ENCODE measurements at places on chromosomes 6 and 20. TPM values are rescaled to one million over a fixed set of nuclear protein-coding genes. Genes with fewer than 3 reads are reported as not detected.

- peaks cover 16% of the 10 kb centered on the region for H3K4me1 ChIP-seq
- no peak for DNase-seq
- no peak overlapping the region for H3K27ac ChIP-seq
- 0 out of 2 replicates have a peak, but pooled peaks cover 3% of the 10 kb centered on the region for H3K27me3 ChIP-seq
- H3K36me3 ChIP-seq, result no peaks in the 10 kb centered on the region
Observed at GRCh38 chr6:26307850-26308249, 57.1 kb upstream of the BTN3A2 start.

DNA sequence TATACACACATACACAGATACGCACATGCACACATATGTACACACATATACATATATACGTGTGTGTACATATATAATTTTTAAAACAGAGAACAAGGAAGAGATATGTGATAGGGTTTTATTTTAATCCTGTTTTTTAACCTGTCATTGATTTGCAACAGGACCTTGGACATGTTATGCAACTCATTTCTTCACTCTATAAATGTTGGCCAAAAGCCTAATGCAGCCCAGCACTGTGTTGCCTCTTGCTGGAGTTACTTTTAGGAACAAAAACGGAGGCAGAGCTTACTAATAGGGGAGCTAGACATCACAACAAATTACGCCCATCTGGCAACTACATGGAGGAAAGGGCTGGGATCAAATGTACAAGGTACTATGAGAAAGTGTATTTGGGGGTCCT, 179.9 kb upstream of the TAB2 start:
- H3K4me3 ChIP-seq, result no peak overlapping the region
- H3K36me3 ChIP-seq, result no peaks in the 10 kb centered on the region
- H3K27ac ChIP-seq, result no peak overlapping the region
- H3K27me3 ChIP-seq, result peaks cover 5% of the 10 kb centered on the region
- no peak for DNase-seq

- H3K27ac ChIP-seq, result no peak overlapping the region
- H3K27me3 ChIP-seq, result peaks cover 2% of the 10 kb centered on the region
- H3K4me3 ChIP-seq, result no peak overlapping the region
- no peak for DNase-seq
- peaks cover 9% of the 10 kb centered on the region for H3K36me3 ChIP-seq
Observed at GRCh38 chr20:52132337-52132736, 59.2 kb downstream of the ZFP64 start.

DNA sequence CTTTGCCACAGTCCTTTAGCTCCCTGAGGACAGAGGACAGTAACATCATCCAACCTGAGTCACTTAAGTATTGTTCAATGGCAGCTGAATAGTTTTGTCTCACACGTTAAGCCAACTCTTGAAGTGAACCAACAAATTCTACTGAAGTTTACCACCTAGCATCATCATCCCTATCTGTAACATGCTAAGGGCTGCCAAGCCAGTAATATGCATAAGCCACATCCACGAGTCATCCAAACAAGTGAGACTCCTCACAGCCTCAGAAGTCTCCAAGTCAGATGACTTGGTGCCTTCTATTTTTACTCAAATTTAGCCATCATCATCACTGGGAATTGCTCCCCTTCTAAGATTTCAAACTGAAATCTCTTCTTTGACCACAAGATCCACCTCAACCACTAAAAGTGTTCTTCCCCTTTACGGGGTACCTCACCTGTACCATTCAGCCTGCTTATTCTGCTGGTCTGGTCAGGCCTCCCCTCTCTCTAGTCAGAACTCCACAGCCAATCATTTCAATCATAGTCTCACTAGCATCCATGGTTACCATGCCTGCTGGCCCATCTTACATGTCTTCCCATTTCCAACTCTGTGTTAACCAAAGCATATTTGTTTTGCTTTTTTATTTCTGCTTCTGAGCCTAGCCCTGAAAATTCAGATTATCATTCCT, 73.7 kb downstream of the DTNBP1 start:
- no peak for DNase-seq
- H3K27ac ChIP-seq, result no peak overlapping the region
- peaks cover 10% of the 10 kb centered on the region for H3K4me1 ChIP-seq
- H3K36me3 ChIP-seq, result no peaks in the 10 kb centered on the region
- H3K27me3 ChIP-seq, result no peaks in the 10 kb centered on the region
- H3K4me3 ChIP-seq, result no peak overlapping the region

DNA sequence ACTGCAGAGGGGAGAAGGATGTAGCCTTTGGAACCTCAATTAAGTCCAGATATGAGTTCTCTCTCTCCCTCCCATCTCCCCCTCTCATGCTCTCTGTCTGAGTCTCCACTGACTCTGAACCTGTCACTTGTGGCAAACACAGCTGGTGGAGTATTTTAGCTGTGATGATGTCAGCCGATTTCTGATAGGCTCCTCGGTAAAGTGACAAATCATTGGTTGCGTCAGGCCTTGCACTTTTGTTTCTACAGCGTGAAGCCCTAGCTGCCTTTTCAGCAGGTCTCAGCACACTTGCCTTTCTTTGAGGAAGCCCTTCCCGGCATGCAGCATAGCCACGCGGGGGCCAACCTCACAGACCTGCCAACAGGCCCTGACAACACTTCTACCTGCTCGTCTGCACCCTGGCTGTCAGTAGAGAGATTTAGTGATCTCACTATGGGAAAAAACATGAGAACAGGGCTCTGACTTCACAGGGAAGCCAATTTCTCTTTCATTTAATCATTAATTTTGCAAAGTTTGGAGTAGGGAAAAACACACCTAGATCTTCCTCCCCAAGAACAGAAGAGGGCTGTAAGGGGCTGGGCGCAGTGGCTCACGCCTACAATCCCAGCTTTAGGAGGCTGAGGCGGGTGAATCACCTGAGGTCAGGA, 84.4 kb downstream of the GMPR start:
- no peak overlapping the region for H3K4me3 ChIP-seq
- DNase-seq, result no peak
- H3K36me3 ChIP-seq, result peaks cover 6% of the 10 kb centered on the region
- peak overlapping the region; percentile 70 for H3K27ac ChIP-seq
- peaks cover 46% of the 10 kb centered on the region for H3K4me1 ChIP-seq
- no peaks in the 10 kb centered on the region for H3K27me3 ChIP-seq

GRCh38 chr6:139164001-139164400, 29.1 kb downstream of the HECA start:
- peaks cover 7% of the 10 kb centered on the region for H3K36me3 ChIP-seq
- peak; percentile 30 for DNase-seq
- H3K4me1 ChIP-seq, result peaks cover 17% of the 10 kb centered on the region
- H3K27me3 ChIP-seq, result no peaks in the 10 kb centered on the region

- H3K27me3 ChIP-seq, result no peaks in the 10 kb centered on the region
- DNase-seq, result peak; percentile 88
- H3K36me3 ChIP-seq, result peaks cover 50% of the 10 kb centered on the region
- no peak overlapping the region for H3K27ac ChIP-seq
- H3K4me3 ChIP-seq, result no peak overlapping the region
Observed at GRCh38 chr6:125759184-125759902, 9.9 kb downstream of the HEY2 start.

- DNase-seq, result no peak
- H3K36me3 ChIP-seq, result no peaks in the 10 kb centered on the region
- H3K4me1 ChIP-seq, result peaks cover 3% of the 10 kb centered on the region
- H3K27ac ChIP-seq, result peak overlapping the region; percentile 48
- H3K27me3 ChIP-seq, result no peaks in the 10 kb centered on the region
Observed at GRCh38 chr6:157107915-157108651, 215.2 kb downstream of the TMEM242 start.

- H3K27ac ChIP-seq, result no peak overlapping the region
- no peak overlapping the region for H3K4me3 ChIP-seq
- no peak for DNase-seq
Observed at GRCh38 chr6:147950623-147950987, 392.0 kb upstream of the SASH1 start.

- DNase-seq, result no peak
- no peak overlapping the region for H3K4me3 ChIP-seq
- H3K4me1 ChIP-seq, result peaks cover 43% of the 10 kb centered on the region
- peak overlapping the region; percentile 61 for H3K27ac ChIP-seq
- H3K36me3 ChIP-seq, result no peaks in the 10 kb centered on the region
Observed at GRCh38 chr20:53708129-53708968, 114.7 kb upstream of the ZNF217 start.

GRCh38 chr6:43061861-43062260, 2.4 kb downstream of the KLC4 start:
- peaks cover 21% of the 10 kb centered on the region for H3K4me1 ChIP-seq
- no peak overlapping the region for H3K4me3 ChIP-seq
- peaks cover 18% of the 10 kb centered on the region for H3K36me3 ChIP-seq
- H3K27me3 ChIP-seq, result no peaks in the 10 kb centered on the region
- no peak for DNase-seq

DNA sequence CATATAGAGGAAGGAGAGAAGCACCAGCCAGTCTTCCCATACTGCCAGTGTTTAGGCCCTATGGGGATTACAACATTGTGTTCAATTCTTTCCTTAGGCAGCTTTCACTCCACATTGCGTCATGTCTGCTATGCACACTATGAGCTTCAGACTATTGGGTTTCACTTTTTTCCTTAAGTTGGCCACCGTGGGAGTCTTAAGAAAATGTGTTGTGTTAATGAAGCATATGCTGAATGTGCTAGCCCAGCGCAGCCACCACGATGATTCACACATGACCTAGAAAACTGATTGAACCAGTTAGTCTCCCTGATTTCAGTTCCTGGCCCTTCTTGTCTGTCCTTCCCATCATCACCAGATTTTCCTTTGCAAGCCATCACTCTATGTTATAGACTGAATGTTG, 21.5 kb downstream of the TUBB2B start:
- H3K36me3 ChIP-seq, result no peaks in the 10 kb centered on the region
- no peaks in the 10 kb centered on the region for H3K27me3 ChIP-seq
- no peak for DNase-seq
- H3K4me3 ChIP-seq, result no peak overlapping the region

- H3K4me3 ChIP-seq, result no peak overlapping the region
- no peak overlapping the region for H3K27ac ChIP-seq
- H3K27me3 ChIP-seq, result peaks cover 8% of the 10 kb centered on the region
- DNase-seq, result peak; percentile 80
- H3K36me3 ChIP-seq, result no peaks in the 10 kb centered on the region
- H3K4me1 ChIP-seq, result no peaks in the 10 kb centered on the region
Observed at GRCh38 chr6:38997128-38997761, 51.3 kb upstream of the GLP1R start.

GRCh38 chr20:24034820-24035219, 46.2 kb upstream of the GGTLC1 start:
- no peak overlapping the region for H3K27ac ChIP-seq
- H3K4me3 ChIP-seq, result no peak overlapping the region
- H3K27me3 ChIP-seq, result no peaks in the 10 kb centered on the region
- H3K4me1 ChIP-seq, result peaks cover 8% of the 10 kb centered on the region
- no peak for DNase-seq

Gene C6orf15
- not detected for total RNA-seq

Gene HLA-DOA
- 13.6 TPM for total RNA-seq

Gene BANF2
- total RNA-seq, result not detected

Gene HLA-F
- total RNA-seq, result 11.2 TPM

Gene F13A1
- total RNA-seq, result 1.3 TPM

Gene SYCP2
- 0.69 TPM for total RNA-seq

Measured in WTC11 (cell line).